ENCODE measurements at places on chromosomes 7 and 10.

DNA sequence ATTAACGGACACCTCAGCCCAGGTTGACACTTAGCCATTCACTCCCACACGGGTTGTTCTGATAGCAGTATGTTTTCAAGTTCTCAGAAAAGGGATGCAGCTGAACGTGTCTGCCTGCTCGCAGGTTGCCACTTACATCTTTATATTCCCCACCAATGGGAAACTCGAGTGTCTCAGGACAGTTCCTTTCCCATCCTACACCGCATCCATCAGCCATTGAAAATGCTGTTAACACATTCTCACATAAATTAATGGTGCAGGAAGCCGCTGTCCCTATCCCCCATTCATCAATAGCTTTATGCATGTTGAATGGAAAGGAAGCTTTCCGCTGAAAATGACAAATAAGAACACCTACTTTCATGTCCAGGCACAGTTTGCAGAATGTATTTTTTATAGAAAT, 1.7 kb upstream of the FGFR2 start:
- no peak for DNase-seq

- no peak for DNase-seq
These were observed 723.3 kb upstream of the CELF2 start for GRCh38 chr10:10294184-10294880.

GRCh38 chr7:151869968-151870918, 6.7 kb downstream of the PRKAG2 start:
- no peak for DNase-seq

DNA sequence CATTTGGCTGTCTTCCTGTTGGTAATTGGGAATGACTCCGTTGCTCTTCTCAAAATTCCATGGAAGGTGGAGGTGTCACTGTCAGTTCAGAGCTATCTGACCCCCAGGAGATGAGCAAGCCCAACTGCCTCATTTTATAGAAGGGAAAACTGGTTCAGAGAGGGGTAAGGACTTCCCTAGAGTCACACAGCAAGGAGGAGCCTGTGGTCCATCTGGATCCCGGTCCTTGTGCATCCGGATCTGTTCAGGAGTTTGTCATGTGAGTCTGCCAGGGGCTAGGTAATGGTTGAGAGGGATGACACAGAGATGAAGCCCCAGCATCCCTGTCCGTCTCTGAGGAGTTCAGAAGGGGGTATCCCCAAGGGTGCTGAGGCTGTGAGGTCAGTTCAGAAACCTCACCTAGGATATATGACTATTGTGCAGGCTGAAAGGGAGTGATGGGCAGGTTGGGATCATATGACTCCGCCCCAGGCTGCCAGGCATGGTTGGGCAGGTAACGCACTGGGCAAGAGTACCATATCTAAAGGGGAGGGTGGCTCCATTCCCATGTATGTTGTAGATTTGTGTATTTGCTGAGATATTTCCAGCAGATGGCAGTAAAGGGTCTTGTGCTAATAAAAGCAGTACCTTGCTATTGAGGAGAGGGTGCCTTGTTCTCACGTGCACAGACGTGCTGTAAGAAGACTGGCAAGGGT, 16.0 kb upstream of the SLC29A3 start:
- no peak for DNase-seq

- no peak for DNase-seq
These were observed 744 bp upstream of the DRGX start for GRCh38 chr10:49396666-49396999.

- DNase-seq = no peak
These were observed 6.9 kb downstream of the NYAP1 start for GRCh38 chr7:100490483-100491191.

GRCh38 chr7:126658684-126659083, 594.1 kb downstream of the GRM8 start:
- no peak for DNase-seq

- DNase-seq = no peak
These were observed 17.6 kb upstream of the LAMB1 start for GRCh38 chr7:108020585-108020984.

- peak; percentile 75 for DNase-seq
These were observed 209.0 kb downstream of the CACNA2D1 start for GRCh38 chr7:82234457-82235049.

DNA sequence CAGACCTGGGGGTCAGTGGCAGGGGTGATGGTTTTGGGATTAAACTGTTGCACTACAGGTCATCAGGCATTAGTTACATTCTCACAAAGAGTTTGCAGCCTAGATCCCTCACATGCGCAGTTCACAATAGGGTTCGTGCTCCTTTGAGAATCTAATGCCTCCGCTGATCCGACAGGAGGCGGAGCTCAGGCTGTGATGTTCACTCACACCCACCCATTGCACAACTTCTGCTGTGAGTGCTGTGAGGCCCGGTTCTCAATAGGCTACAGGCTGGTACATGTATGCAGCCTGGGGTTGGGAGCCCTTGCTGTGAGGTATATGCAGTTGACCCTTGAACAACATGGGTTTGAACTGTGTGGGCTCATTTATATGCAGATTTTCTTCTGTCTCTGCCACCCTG, 416.4 kb downstream of the GFRA1 start:
- DNase-seq = no peak

- DNase-seq = no peak
These were observed 5.3 kb downstream of the BPGM start for GRCh38 chr7:134651991-134652390.

DNA sequence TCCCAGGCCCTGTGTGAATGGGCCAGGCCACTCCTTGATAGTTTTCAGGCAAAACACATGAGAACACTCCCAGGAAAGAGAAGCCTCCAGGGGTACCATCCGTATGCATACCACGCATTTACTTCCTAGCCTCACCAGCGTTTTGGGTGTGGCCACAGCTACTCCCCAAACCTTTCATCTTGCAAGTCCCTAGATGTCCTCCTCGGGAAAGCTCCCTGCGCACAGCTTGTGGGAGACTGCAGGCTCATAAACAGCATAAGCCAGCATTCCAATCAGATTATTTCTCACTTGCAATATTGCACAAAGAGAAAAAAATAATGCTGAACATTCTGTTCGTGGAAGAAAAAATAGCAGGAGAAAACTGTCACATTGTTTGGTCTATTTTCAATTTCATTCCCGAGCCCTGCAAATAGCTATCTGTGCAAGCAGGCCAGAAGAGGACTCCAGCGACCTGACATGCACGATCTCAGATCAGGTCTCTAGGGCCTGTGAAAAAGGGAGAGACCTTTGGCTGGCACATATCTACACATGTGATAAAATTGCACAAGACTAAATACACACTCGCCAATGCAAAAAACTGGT, 175.6 kb downstream of the PLXNA4 start:
- no peak for DNase-seq

DNA sequence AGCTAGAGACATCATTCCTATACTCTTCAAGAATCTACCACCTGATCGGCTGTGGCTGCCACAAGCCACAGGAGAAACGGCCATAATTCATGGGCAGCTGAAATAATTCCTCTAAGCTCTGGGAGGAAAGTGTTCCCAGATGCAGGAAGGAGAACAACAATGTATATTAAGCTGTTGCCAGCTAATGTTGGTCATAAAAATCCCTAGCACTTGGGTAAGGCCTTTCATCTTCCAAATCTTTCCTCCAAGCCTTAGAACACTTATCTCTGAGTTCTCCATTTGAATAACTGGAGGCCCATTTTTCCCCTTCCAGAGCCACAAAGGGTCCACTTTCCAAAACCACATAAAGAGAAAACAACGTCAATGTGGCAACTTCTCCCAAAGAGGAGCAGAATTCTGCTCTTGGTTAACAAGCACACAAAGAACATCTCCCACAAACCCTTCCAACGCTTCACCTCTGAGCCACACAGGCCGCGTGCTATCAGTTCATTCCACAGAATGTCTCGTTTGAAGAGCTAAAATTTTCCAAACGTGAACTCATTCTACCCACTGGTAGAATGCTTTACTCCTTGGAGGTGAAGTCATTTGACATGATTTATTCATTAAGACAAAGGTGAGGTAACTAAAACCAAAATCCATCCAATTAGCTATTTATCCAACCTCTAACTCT, 11.2 kb downstream of the KCNMA1 start:
- no peak for DNase-seq

DNA sequence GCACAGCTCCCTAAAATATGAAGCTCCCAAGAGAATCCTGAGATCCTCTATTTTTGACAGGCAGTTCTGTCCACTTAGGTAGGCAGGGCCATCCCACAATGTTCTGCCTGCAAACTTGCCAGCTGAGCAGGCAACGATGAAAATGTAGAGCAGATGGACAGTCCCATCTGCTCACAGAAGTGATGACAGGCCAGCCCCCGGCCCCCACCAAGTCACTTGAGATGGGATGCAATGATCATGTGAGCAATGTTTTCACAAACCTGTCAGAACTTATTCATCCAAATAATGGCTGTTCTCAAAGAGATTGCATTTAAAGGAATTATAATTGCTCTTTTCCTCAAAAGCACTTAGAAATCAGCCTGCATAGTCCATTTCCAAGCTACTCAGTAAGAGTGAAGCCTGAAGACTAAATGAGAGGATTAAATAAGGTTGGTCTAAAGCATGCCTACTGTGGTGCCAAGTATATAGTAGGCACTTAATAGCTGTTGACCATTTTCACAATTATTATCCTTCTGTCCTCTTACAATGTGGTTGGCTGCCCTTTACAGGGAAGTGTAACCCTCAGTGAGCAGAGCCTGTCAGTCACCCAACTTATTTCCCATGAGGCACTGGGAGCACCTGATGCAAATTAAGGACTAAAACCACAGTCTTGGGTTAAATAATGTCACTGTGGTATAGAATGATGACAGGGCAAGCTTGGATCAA, 301.2 kb downstream of the FGFR2 start:
- no peak for DNase-seq

DNA sequence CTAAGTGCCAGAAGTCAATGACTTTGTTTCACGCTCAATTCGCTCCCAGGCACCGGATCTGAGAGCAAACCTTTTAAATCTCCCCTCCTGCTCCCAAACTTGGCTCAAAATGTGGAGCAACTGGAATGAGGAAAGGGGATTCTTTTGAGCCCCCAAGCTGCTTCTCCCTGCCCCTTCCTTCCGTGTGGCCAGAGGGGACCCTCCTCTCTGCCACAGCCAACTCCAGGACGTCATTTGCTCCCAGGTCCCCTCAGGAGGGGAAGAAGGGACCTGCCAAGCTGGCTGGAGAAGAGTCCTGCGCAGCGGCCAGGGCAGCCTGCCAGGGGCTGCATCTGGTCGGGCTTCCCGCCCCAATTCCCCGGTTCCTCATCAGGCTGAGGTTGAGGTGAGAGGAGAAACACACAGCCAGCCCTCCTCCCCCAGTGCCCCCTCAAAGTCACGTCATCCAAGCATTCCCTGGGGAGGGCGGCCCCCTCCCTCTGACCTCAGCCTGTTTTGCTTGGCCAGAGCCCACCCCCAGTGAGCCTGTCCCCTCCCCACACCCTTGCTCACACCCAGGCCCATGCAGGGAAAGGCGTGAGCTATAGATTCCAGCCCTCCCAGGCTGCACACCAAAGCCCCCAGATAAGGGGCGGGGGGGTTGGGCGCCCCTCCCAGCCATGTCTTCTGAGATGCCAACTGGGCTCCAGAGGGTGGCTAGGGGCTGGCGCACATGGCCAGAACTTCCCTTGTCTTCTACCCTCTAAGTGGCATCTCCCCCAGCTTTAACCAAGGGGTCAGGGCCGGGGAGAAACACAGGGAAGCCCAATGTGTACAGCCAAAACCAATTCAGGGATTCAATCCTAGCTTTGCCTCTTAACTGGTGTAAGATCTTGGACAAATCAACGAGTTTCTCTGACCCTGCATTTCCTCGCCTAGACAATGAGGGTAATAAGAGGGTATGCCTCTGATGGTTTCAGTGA, 35.0 kb downstream of the SH3PXD2A start:
- no peak for DNase-seq

- DNase-seq = no peak
These were observed 29.0 kb downstream of the STEAP1B start for GRCh38 chr7:22470981-22471380.

- no peak for DNase-seq
These were observed 26.8 kb upstream of the CALCR start for GRCh38 chr7:93601363-93601762.

- DNase-seq = no peak
These were observed 76.6 kb downstream of the GRM3 start for GRCh38 chr7:86720306-86720705.

DNA sequence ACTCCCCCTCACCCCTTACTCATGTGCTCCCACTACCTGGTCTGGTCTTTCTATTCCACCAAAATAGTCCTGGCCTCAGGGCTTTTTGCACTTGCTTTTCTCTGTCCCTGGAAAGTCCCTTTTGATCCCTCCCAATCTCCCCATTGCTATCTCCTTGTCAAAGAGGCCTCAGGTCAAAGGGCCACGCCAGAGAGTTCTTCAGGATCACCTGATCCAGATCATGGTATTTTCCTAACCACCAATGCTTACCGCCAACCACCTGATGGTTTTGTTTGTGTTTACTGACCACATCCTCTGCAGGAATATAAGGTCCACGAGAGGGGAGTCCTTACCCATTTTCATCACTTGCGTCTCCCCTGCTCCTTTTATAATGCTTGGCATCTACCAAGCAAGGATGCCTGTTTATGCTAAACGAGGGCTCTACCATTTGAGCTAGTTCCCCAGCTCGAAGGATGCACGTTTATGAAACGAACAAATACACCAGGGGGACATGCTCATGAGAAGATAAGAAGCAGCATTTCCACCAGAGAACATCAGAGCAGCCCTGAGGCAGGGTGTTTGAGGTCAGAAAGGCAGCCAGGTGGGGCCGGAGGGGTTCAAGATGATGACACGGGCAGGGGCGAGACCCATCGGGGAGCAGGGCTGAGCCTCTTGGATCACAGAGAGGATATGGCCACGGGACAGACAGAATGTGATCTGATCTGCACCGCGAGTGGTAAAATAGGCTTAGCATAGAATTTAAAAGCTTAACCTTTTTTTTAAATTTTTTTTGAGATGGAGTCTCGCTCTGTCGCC, 43.1 kb upstream of the FOXK1 start:
- DNase-seq = no peak

- no peak for DNase-seq
These were observed 1.4 kb upstream of the CREB5 start for GRCh38 chr7:28410628-28411531.

DNA sequence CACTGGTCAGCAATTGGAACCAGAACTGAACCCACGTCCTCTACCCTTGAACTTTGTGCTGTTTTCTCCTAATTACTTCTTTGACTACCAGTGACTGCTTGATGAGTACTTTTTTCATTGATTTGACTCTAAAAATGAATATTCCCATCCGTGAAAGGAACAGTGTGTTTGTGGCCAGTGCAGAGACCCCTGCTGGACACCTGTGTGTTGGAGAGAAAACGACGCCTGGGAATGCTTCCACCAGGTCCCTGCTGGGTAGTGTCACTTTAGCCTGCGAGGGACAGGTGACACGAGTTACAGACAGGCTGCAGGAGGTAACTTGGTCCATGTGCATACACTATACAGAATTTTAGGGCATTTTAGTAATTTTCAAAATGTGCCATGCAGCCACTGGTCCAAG, 6.8 kb upstream of the GJD4 start:
- no peak for DNase-seq

- DNase-seq = no peak
These were observed 43.0 kb downstream of the SHOC2 start for GRCh38 chr10:110962443-110962842.

- DNase-seq = no peak
These were observed 437.5 kb downstream of the PLXNA4 start for GRCh38 chr7:132138817-132139216.

All from globus pallidus (tissue), 1 donor.